ENCODE measurements at places on chromosomes 4 and X.

DNA sequence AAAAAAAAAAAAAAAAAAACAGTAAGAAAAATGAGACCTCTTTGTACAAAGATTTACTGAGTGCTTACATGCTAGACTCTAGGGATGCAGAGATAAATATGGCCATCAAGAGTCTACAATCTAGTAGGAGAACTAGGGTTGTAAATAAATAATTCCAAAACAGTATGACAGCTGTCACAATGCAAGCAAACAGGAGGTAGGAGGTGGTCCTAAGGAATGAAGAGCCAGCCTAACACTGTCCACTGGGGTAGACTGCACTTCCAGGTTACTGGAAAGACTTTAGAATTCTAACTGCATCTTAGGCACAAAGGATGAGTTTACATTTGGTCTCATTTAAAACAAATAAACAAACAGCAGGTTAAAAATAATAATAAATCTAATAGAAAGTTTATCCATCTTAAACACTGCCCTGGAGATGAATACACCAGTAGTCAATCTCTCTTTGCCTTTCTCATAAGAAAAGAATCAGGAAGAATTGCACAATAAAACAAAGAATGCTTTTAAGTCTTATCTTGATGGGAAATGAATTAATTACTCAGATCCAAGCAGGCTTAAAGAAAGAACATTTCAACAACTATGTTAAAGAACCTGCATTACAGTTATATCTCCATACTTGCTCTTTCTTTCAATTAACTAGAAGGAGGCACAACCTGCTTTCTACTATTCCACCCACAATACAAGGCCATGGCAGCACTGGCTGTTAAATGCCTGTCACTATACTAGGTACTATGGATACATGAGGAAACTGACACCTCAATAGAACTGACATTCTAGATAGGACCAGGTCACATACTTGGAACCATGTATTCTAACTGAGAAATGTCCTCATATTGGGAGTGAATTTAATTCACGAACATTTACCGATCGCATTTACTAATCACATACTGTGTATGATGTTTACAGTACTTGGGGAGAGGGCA is 12.7 kb downstream of the ADGRA3 start:
- DNase-seq = no peak

- DNase-seq = no peak
Observed at GRCh38 chrX:43238461-43238945, 417.6 kb upstream of the MAOA start.

DNA sequence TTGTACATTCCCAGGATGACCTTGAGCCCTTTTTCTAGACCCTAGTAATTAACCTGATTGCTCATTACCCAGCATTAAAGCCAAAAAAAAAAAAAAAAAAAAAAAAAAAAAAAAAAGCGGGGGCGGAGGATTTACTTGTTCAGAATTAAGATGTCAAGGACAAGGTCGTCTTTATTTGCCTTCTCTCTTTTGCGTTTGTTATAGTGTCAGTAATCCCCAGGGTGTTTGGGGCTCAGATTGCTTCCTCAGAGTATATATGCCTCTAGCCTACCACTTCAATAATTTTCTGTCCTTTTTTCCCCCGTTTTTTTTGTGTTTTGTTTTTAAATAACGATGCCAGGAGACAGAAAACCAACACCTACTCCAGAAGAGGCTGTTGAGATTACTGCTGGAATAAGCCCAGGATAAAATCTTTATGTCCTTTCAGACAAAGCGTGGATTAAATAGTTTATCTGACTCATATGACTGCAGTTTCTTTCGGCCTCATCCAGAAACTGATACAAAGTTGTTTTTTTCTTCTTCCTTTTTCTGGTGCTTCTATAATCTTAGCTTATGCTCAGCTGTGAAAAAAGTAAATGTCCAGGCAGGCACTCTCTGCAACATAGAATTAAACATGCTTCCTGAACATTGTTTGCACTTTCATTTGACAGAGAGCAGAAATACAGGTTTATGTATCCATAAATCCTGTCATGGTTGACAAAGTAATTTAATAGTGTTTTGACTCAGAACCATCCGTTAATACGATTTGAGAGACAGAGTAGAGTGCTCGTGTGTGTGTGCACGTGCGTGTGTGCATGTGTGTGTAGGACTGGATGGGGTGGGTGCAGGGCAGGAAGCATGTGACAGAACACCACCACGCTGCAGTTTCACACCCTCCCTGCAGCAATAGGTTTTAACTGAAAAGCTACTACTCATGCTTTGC is 138.6 kb downstream of the AFF1 start:
- no peak for DNase-seq

DNA sequence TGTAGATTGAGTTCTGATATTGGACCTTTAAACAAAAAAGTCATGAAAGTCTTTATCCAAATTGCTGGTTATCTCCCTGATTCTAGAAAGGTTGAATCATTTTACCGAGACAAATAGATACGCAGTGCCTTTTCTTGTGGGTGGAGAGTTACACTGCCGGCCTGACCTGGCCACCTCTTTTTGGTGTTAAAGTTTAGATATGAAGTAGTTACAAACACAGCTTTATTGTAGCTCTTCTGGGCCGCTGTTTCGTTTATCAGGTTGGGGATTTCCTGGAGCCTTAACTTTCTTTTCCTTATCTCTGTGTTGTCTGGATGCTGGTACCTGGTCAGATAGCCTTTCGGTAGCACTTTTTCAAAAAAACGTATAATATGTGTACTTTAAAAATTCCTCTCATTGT is 31.0 kb downstream of the FNIP2 start:
- no peak for DNase-seq

DNA sequence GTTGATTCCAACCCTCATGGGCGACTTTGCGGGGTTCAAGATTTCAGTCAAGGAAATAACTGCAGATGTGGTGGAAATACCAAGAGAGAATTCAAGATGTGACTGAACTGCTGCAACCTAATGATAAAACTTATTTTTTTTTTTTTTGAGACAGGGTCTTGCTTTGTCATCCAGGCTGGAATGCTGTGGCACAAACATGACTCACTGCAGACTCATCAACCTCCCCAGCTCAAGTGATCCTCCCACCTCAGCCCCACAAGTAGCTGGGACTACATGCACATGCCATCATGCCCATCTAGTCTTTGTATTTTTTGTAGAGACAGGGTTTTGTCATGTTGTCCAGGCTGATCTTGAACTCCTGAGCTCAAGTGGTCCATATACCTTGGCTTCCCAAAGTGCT is 19.5 kb upstream of the WDFY3 start:
- DNase-seq = no peak

DNA sequence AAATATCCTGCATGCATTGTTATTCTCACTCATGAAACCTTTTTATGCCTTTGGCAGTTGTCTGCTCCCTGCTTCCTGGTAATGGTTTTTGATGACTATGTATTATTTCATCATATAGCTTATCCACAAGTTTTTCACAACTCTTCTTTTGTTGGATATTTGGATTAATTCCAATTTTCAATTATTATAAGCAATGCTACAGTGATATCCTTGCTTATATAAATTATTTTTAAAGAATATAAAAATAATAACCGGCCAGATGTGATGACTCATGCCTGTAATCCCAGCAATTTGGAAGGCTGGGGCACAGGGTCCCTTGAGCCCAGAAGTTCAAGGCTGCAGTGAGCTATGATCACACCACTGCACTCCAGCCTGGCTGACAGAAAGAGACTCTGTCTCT is 47.0 kb downstream of the ASIC5 start:
- no peak for DNase-seq

DNA sequence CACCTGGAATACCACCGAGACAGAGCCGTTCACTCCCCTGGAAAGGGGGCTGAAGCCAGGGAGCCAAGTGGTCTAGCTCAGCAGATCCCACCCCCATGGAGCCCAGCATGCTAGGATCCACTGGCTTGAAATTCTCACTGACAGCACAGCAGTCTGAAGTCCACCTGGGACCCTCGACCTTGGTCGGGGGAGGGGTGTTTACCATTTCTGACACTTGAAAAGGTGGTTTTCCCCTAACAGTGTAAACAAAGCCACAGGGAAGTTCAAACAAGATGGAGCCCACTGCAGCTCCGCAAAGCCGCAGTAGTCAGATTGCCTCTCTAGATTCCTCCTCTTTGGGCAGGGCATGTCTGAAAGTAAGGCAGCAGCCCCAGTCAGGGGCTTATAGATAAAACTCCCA is 243.2 kb downstream of the RASL11B start:
- DNase-seq = no peak

GRCh38 chr4:171812333-171812664 is 905 bp upstream of the GALNTL6 start:
- no peak for DNase-seq

GRCh38 chrX:75303795-75304194 is 29.9 kb downstream of the UPRT start:
- DNase-seq = no peak

- no peak for DNase-seq
Observed at GRCh38 chr4:22215084-22215483, 266.5 kb upstream of the KCNIP4 start.

GRCh38 chrX:9728261-9728660 is 37.4 kb downstream of the GPR143 start:
- no peak for DNase-seq

GRCh38 chrX:41666251-41666650 is 22.5 kb upstream of the GPR34 start:
- DNase-seq = no peak

DNA sequence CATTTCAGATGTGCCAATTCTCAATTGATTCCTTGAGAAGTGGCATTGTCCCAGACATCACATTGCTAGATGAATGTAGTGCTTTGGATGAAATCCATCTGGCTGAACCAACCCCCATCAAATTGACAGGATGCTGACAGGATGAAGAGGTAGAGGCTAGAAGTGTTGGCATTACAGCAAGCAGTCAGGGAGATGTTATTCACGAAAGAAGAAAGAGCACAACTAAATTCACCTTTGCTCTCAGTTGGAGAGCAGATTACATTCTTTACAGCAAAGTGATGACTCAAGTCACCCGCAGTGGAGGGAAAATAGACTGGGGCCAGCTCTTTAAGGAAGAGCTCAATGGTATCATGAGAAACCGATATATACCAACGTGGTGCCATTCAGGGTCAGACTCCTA is 259.6 kb downstream of the C4orf33 start:
- DNase-seq = no peak

- no peak for DNase-seq
Observed at GRCh38 chr4:74969507-74970474, 36.9 kb downstream of the PARM1 start.

DNA sequence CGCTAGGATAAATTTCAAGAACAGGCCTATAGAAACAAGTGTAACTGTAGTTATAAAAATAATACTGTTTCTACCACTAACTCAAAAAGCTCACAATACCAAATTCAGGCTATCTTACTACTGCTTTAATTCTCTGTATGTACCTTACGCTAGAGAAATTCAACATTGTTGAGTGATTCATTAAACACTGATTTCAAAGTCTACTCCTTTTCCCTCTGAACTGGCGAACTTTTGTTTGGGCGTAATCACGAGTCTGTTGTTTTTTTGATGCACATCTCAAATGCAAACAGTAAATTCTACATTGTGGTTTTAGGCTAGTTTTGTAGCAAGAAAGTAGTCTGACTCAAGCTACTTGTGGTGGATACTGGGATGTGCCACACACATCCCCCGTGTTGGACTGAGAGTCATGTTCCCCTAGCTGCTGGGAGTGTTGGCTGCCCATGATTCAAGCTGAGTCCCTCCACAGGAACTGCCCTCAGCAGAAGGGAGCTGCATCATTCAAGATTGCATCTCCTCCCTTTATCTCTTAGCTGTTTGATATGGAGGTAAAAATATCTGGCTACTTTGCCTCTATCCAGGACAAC is 406.1 kb downstream of the RAPGEF2 start:
- no peak for DNase-seq

- DNase-seq = no peak
Observed at GRCh38 chr4:18234108-18234507, 212.6 kb upstream of the LCORL start.

GRCh38 chr4:156475322-156475721 is 496.3 kb downstream of the PDGFC start:
- DNase-seq = no peak

GRCh38 chr4:123443401-123444289 is 47.0 kb downstream of the SPRY1 start:
- DNase-seq = no peak

DNA sequence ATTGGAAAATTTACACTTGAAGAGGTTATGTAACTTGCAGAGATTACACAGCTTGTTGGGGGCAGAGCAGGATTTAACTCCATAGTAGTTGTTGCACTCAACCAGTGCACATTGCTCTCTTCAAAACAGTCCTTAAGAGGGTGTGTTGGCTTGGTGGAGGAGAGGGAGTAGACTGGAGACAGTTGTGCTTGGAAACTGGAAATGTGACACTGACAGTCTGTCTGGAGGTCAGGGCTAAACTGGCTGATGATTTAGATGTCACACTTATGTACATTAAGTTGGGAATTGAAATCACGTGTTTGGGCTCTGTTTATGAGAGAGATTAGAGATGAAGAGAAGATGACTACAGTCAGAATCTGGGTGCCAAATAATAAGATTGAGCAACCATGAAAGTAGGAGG is 32.9 kb downstream of the CCSER1 start:
- no peak for DNase-seq

- DNase-seq = no peak
Observed at GRCh38 chr4:38461342-38461741, 202.7 kb upstream of the KLF3 start.

DNA sequence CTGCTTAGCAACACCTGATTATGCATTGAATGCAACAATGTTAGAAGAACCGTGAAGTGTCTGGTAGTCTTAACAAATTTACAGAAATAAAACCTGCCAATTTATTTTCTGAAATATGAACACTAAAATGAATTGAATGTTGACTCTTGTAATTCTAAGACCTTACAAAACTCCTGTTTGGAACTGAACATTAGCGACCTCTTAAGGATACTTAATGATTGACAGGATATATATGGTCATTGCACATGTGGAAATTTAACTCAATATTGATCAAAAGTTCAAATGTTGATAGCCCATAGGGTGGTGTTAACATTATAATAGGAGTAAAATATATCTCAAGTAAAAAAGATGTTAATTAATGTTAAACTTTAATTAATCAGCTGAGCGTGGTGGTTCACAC is 79.1 kb downstream of the TECRL start:
- no peak for DNase-seq

GRCh38 chr4:48081196-48081595 is 52.9 kb downstream of the TXK start:
- DNase-seq = no peak

DNA sequence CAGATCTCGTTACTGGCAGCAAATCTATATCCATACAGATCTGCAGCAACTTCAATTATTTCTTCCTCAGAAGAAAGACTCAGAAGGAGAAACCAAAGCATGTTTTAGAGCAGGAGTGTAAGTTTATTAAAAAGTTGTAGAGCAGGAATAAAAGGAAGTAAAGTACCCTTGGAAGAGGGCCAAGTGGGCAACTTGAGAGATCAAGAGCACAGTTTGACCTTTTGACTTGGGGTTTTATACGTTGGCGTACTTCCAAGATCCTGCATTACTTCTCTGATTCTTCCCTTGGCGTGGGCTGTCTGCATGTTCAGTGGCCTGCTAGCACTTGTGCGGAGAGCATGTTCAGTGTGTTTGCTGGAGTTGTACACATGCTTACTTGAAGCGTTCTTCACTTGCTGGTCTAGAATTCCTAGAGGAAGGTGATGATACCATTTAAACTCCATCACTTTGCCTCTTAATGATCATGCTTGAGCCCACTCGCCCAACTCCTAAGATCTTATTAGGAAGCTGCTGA is 1114.7 kb upstream of the PABPC4L start:
- no peak for DNase-seq
